Left cardiac atrium (tissue), 4 donors: ENCODE measurements at places on chromosomes 6 and 20. TPM values are rescaled to one million over a fixed set of nuclear protein-coding genes. Genes with fewer than 3 reads are reported as not detected.

DNA sequence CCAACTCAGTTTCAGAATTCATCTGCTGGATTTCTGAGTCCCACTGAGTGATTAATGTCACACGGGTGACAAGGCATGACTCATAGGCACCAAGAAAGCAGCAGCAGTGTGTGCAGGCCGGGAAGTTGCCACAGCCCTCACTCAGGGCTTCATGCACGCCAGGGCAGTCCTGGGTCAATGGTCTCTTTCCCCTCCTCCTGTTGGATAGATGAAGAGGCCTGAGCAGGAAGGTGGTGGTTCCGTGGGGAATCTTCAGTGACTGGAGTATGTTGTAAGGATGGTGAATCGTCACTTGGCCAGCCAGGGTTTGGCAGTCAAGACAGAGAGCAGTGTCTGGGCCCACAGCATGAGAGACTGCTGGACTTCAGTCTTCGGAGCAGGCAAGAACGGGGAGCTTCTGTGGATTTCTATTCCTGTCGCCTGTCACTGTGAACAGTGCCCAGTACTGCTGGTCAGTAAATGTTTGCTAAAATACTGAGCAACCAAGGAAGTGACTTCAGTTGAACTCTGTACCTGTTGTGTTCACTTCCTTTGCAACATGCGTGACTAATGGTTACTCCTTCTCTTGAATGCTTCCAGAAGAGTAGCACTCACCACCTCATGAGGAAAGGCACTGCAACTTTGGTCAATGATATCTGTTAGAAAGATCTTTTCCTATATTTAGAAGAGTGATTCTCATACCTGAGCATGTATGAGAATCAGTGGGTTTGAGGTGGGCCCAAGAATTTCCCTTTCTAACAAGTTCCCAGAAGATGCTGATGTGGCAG lies 62.0 kb upstream of the CD93 start:
- DNase-seq: peak; percentile 73

- DNase-seq: no peak
Observed at GRCh38 chr20:1887756-1888155, 7.5 kb upstream of the SIRPA start.

- DNase-seq: no peak
Observed at GRCh38 chr6:1591243-1591642, 18.5 kb upstream of the FOXC1 start.

GRCh38 chr20:10639737-10640556 lies 33.9 kb downstream of the JAG1 start:
- peak; percentile 42 for DNase-seq

DNA sequence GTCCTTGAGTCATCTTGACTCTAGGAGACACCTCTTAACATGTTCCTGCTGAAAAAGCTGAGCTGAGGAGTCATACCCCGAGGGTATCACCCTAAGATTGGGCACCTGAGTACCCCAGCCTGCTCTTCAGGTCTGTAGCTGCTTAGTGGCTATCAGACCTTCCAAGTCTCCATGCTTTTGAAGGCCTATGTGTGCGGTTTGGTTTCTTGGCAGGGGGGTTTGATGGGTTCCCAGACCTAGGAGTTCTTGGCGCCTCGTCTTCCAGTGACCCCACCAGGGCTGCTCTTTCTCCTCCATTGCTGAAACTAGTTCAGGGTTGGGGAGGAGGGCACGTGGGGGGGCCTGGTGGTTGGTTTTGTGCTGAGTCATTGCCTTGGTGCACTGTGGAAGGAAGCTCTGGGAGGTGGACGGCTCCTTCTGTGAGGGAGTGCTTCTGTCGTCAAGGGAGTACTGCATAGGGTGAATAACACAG lies 20.1 kb downstream of the IGF2R start:
- no peak for DNase-seq

GRCh38 chr6:137693711-137694110 lies 173.3 kb upstream of the TNFAIP3 start:
- no peak for DNase-seq

DNA sequence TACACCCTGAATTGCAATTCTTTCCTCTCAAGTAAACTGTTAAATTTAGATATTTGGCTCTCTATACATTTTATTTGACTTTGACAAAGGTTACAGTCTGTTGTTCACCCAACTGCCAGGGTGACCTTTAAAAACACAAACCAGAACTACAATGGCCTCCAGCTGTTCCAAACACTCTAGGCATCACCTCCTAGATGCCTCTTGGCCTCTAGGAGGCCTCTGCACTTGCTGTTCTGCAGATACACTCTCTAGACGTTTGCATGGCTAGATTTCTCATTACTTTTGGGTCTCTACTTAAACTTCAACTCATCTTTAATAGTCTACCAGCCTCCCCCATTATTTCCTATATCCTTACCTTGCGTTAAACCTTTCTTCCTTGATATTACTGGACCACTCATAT lies 102.8 kb upstream of the BEND3 start:
- no peak for DNase-seq

DNA sequence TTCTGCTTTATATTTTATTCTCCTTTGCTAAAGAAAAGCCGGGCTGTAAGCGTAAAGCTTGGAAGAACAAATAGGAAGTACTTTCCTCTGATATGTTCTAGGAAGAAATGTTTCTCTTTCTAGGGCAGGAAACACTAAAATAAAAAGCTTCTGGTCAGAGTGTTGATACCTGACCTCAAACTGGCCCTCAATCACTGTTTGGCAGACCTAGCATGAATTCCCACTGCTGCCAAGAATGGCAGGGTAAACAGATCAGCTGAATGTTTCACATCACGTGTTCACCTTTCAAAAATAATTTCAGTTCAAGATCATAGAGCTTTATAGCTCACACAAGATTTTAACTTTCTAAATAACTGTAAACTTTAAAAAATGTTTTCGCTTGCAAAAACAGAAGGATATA lies 2.9 kb downstream of the MPC1 start:
- no peak for DNase-seq

DNA sequence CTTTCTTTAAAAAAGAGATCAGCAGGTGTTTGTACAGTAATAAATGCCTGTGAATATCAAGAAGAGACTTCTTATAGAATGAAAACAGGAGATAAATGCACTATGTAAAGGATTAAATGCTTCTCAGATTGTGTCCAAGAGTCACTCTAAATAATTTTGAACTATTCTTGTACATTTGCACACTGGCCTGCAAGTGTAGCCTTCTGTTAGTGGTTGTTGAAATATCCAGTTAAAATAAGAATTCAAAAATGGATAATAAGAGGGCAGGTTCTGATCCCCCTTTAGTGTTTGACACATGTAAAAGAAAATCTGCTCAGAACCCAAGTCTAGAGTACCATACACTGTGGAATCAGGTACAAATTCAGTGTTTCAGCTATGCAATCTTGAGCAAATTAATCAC lies 91.9 kb downstream of the BCAS1 start:
- DNase-seq: no peak

- no peak for DNase-seq
Observed at GRCh38 chr20:52270001-52270606, 78.5 kb upstream of the ZFP64 start.

The RNF114 gene
- total RNA-seq: 44.5 TPM
